Fibroblast of skin of right biceps (primary cell): ENCODE measurements at places on chromosomes 11 and 22.

GRCh38 chr11:111339758-111340388, 39.2 kb downstream of the POU2AF1 start:
- no peak for DNase-seq

DNA sequence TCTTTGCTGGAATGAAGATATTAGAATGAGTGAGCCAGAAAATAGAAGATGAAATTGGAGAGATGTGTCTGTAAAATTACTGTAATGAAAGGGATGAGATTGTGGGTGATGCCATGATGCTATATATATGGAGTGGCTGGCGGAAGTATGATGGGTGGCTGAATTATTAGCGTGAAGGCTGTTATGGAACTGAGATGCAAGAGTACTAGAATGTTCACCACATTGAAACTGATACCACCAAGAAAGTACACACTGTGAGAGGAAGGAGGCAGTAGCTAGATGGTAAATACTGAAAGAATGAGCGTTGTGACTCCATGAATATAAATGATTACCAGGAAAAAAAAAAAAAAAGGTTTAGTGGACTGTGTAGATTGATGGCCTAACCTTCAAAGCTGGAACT, 411.9 kb downstream of the CNTN5 start:
- DNase-seq = no peak

DNA sequence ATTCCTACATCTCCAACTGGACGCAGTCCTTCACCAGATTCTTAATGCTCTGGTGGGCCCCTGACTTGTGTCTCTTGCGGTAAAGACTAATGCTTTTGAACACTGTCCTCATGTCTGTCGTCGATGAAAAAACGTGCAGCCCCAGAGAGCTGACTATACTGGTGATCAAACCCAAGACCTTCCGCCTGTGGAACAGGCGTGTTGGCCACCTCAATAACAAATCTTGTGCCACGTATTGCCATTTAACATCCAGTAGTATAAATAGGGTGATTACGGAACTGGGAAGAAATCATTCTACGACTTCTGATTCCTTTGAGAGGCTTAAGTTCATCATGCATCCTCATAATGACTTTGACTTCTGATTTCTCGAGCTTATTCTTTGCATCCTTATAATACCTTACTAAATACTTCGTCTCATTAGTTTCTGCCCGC, 45.6 kb downstream of the OR4D9 start:
- DNase-seq = peak; percentile 64

DNA sequence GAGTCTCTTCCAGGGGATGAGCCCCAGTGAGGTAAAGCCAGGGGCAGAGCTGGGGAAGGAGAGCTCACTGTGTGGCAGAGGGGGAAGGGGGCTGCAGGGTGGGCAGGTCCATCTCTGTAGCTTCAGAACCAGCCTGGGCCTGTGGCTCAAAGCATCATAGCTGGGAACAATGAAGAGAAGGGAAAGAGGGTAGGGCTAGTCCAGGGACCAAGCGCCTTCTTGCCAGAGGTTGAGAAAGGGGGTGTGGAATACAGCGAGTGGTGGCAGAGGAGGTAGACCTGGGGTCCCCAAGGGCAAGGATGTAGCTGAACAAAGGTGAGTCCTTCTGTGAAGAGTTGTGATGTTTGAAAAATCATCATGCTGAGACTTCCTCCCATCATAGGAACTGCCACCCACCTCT, 1.2 kb upstream of the PLA2G3 start:
- DNase-seq = no peak

- DNase-seq = peak; percentile 24
Observed at GRCh38 chr11:61870541-61871031, 20.8 kb downstream of the FADS3 start.

DNA sequence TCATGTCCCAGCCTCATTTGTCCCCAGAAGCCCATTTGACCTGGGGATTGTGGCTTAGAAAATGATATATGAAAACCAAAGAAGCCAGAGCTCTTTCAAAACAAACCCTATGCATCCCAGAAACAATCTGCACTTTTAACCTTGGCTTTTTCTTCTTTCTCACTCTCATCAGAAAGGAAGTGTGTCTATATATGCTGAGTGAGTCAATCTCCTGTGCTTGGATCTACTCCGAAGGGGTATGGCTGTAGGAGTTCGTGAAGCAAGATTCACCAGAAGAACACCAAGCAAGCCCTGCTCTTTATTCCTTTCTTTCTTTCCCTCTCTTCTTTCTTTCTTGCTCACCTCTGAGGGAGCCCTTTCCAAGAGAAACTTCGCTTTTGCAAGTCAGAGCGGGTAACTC, 636 bp downstream of the PAMR1 start:
- peak; percentile 74 for DNase-seq
